SHP77 treated with DMSO at 0.1 percent for 48 hours (cell line): ENCODE measurements at places on chromosomes 1 and 21.

- DNase-seq = no peak
These were observed 20.0 kb downstream of the MEF2D start for GRCh38 chr1:156480411-156481192.

- DNase-seq = no peak
These were observed 18.0 kb downstream of the FRRS1 start for GRCh38 chr1:99748419-99748818.

DNA sequence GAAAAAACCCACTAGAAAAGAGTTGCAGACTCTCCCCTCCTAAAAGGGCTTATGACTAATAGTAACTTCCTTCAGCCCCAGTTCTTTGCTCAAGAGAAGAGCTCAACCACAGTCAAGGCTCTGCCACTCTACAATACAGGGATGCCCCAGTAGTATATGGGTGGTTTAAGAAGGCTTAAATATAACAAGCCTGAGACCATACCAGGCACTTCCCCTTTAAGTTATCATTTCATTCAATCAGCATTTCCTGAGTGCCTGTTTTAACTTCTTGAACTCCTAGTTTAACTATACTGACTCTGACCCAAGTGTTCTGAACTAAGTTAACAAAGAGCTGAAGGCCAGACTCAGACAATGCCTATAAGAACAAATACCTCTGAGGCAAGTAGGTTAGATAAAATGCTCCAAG, 19.8 kb downstream of the PRPF38A start:
- DNase-seq = no peak

GRCh38 chr1:228996281-228996680, 261.0 kb downstream of the RHOU start:
- DNase-seq = no peak

DNA sequence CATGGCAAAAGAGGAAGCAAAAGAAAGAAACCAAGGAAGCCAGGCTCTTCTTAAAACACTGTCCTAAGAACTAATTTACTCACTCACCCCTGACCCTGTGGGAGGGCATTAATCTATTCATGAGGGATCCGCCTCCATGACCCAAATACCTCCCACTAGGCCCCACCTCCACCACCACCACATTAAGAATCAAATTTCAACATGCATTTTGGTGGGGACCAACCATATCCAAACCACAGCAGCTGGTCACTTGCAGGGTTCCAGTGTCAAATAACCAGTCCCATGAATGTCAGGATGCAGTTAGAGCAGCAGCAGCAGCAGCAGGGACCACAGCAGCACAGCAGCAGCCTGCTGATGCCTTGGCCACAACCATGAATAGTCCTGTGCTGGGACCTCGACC, 83.8 kb downstream of the ZC3H11B start:
- DNase-seq = no peak
